ENCODE measurements at places on chromosomes 11 and 22.

GRCh38 chr11:14672635-14673034, 29.0 kb downstream of the PDE3B start:
- no peak for DNase-seq

DNA sequence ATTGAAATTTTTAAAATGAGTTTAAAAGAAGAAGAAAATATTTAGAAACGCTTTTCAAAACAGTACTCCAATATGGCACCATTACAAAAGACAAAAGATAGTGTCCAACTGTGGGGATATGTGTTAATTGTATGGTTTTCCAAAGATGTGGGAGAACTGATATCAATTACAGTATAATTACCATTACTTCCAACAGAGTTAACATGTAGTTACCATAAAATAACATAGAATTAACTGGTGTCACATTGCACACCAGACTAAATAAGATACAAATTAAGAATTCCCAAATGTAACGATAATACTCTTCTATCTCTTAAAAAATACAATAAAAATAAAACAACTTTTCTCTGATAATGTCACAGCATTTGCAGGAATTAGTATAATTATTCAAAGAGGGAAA, 329.5 kb downstream of the SOX6 start:
- DNase-seq = no peak

- peak; percentile 48 for DNase-seq
These were observed 25.2 kb downstream of the MORC2 start for GRCh38 chr22:30943368-30943767.

DNA sequence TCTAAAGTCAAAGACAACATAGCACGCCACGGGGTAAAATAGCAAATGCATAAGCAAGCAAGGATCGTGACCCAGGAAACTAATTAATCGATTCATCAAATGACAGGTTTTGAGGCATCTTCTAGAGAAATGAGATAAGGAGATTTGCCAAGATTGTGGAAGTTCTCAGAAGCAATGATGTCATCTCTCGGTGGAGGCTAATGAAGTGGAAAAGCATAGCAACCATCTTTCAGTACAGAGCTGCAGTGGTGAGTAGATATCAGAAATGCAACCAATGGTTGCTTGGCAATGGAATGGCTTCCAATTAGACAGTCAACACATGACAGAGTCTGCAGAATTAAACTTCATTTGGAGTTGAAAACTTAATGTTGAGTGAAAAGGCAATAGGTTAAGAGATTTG, 116.0 kb downstream of the KIRREL3 start:
- DNase-seq = no peak

- peak; percentile 64 for DNase-seq
These were observed 1.2 kb downstream of the UBE2L6 start for GRCh38 chr11:57566005-57566904.

- DNase-seq = peak; percentile 90
These were observed 10.6 kb downstream of the RPL3 start for GRCh38 chr22:39308614-39309363.

DNA sequence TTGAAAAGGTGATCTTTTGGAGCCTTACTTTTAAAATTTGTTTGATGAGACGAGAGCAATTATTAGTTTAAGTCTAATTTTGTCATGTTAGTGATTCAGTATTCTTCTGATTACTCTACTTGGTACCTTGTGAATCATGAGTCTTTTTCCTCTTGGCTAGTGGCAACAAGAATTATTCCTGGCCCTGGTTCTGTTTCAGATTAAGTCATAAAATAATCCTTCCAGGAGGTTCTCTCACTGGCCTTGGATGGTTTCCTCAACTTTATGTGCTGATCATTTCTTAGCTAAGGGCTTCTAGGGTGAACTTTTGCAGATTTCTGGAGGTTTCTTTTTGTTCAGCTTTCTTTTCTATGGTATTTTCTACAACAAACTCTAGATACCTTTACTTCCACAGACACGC, 741.8 kb upstream of the LUZP2 start:
- no peak for DNase-seq

GRCh38 chr11:66971488-66971887, 3.6 kb upstream of the C11orf86 start:
- no peak for DNase-seq

- no peak for DNase-seq
These were observed 6.6 kb downstream of the CERK start for GRCh38 chr22:46731246-46732040.

DNA sequence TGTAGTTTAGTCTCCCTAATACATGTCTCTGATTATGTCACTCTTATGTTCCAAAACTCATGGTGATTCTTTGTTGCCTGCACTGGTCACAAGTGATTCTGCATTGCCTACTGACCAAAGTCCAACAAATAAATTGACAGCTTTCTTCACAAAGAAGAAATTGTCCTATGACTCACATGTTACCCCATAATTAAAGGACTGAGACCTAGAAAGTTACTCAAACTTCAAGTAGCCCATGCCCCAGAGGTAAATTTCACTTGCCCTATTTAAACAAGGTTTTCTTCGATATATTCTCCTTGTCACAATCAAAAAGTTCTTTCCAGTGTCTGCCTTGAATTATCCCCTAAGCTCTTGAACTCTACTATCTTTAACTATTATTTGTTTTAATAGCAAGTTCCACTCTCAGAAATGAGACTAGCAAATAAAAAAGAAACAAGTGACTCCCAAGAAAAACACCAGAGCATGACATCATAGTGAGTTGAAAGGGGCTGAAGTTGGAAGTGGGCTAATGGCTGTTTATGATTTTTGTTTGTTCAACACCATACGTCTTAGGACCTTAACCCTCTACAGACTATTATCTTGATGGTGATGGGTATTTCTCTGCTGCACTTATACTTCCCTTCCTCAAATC, 94.5 kb upstream of the BLID start:
- no peak for DNase-seq

DNA sequence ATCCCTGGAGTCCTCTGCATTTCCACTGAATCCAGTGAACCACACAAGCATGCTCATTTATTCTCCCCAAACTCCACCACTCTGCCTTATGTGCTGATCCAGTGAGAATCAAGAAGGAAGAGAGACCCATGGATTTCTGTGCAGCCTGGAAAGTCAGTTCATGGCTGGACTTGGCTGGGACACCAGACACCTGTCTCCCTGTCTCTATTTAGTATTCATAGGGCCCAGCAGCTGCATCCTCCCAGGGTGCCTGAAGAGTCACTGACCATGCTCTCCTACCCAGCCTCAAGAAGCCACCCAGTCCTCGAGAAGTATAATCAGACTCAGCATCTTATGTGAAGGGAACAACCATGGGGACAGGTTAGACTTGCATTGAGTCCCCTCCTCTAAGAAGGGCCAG, 83.2 kb downstream of the ZNF280B start:
- DNase-seq = no peak

GRCh38 chr11:70556884-70557741, 158.8 kb downstream of the CTTN start:
- DNase-seq = peak; percentile 95

- DNase-seq = no peak
These were observed 20.3 kb upstream of the PTPRJ start for GRCh38 chr11:47960015-47960414.

- DNase-seq = no peak
These were observed 18.3 kb downstream of the MYO18B start for GRCh38 chr22:25760294-25760693.

DNA sequence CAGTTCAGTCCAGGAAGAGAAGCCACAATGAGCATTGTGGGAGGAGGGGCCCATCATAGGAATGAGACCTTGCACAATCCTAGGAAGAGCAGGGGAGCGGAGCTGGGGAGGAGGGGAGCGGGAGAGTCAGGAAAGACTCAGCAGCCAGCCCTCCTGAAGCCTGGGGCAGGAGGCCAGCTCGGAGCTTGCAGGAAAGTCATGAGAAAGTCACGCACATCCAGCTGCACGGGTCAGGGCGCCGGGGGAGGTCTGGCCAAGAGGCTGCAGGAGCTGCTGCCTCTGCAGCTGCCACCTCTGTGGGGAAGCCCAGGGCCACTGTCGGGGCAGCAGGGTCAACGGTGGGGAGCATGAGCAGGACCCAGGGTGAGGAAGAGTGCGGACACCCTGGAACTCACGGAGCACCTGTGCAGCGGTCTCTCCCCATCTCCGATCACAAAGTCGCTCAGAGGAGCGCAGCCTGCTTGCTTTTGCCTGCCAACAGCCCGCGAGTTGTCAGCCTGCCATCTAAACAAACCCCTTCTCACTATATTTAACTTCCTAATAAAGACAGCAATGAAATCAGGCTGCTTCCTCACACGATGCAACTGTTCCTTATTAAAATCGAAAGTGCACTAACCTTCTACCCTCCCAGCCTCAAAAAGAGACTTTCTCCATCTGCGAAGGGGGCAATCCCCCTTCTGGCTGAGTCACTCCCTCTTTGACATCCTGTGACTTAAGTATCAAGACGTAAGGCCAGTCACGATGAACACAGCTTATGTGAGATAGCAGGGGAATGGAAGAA, 52.9 kb upstream of the RTL6 start:
- DNase-seq = peak; percentile 96

DNA sequence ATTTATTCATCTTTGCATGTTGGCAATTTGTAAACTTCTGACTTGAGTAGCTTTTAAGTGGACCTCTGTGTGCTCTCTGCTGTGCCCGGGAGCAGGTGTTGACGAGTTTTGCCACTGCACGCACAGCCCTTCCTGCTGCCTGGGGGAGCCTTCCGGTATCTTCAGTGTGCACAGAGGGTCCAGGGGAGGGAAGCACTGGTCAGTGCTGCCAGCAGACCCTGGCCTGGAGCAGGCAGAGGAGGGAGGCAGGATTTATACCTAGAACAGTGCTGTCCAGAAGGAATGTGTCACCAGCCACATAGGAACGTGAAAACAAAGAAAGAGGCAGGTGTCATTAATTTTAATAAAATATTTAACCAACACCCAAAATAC, 403.6 kb downstream of the TBC1D22A start:
- no peak for DNase-seq

- no peak for DNase-seq
These were observed 59.8 kb downstream of the SC5D start for GRCh38 chr11:121352251-121352891.

- no peak for DNase-seq
These were observed 212 bp downstream of the HRAS start for GRCh38 chr11:535210-535518.

DNA sequence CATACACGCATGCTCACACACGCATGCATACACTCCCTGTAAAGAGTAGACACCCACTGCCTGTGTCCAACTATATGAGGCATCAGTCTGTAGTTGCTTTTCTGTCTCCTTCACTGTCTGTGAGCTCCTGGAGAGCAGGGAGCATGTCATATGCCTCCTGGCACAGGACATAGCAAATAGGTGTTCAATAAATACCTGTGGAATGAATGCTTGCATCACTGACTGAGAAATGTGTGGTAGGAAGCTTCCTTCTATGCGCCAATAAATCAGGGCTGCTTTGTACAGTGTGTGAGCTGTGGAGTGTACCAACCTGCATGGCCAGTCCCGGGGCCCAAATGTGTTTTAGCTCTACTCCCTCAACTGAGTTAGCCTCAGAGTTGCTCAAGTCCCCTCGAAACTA, 37.2 kb upstream of the NAV2 start:
- no peak for DNase-seq

DNA sequence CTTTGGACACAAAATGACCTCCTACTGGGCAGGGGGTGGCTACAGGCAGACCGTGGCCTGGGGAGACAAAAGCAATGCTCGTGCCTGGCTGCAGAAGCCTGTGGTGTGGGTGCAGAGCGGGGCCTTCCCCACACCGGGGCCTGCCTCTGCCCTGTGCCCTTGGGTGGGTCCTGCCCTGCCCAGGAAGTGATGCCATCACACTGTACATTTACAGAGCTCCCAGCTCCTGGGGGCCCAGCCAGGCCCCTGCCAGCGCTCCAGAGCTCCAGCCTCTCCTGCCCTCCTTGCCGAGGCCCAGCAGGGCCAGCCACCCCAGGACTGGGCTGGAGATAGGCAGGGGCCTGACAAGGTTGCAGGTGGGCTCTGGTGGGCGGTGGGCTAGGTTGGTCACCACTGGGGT, 40.1 kb downstream of the MUC5B start:
- no peak for DNase-seq

Measured in MV-4-11 (cell line).